ENCODE measurements at places on chromosomes 4 and X. TPM values are rescaled to one million over a fixed set of nuclear protein-coding genes. Genes with fewer than 3 reads are reported as not detected.
A peak's percentile ranks its signal among the peaks of the same experiment; 100 is the strongest.

DNA sequence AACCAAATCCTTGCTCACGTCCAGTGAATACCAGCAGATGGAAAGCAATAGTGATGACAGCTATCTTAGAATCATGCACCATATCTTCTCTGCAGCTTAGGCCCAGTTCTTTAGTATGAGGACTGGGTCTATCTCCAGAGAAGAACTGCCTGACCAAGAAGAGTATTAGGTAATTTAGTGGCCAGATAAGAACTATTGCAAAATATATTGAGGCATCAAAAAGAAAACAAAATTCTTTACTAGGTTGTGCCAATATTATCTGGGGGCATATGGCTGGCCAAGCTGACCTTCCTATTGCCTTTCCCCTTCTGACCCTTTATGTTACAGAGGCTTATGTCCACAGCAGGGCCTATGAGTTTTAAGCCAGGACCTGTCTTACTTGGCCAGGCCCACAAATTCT lies 91.2 kb downstream of the RLIM start:
- no peaks in the 10 kb centered on the region for H3K27me3 ChIP-seq
- H3K4me1 ChIP-seq = peaks cover 5% of the 10 kb centered on the region

DNA sequence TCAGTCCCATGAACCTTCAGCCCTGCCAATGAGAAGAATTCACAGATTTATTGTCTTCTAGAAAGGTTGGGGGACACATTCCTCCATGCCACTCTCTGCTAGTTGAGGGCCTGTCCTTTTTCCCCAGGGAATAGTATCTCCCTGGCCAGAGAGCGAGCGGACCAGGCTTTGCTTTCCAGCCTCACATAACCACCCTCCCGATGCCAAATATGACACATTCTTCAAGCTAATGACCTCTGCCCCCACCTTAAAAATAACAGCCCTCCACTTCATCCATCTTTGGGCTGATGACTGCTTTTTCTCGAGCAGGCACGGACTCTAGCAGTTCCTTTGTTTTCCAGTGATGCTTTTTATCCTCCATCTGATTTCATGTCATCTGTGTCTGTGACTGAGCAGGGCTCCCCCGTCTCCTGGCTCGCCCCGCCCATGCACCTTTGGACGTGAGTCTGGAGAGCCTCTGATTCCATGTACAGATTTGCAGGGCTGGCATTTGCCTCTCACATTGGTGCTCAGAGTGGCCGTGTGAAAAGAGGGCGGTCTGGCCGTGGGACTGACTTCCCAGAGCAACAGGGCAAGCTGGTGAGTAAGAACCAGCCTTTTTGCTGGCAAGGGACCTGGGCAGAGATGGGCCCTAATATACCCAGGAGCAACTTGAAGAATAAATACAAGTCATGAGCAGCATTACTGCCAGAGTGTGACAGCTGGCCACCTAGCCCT lies 279.8 kb downstream of the BCOR start:
- peaks cover 7% of the 10 kb centered on the region for H3K4me1 ChIP-seq
- peaks cover 3% of the 10 kb centered on the region for H3K27me3 ChIP-seq
- no peaks in the 10 kb centered on the region for H3K36me3 ChIP-seq
- H3K4me3 ChIP-seq = no peak overlapping the region
- no peak for DNase-seq

GRCh38 chrX:150313514-150313913 lies 49.6 kb upstream of the MAMLD1 start:
- H3K27me3 ChIP-seq = no peaks in the 10 kb centered on the region
- H3K36me3 ChIP-seq = no peaks in the 10 kb centered on the region
- H3K4me3 ChIP-seq = no peak overlapping the region
- no peaks in the 10 kb centered on the region for H3K4me1 ChIP-seq
- no peak overlapping the region for H3K27ac ChIP-seq

DNA sequence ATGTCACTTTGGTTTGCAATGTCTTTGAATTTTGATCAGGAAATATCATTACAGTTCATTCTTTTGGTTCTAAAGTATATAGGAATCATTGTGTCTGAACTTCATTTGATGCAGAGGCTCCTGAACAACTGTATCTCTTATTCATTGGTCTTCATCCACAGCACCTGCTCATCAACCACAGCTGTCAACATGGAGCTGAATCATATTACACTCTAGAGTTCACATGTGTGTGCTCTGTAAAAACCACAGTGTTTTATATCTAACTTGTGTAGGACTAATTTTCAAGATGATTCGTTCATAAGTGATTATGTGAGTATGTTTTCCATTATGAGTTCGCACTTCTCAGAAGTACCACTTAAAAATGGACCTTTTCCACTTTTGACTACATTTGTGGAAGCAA lies 643.3 kb upstream of the FAM241A start:
- H3K36me3 ChIP-seq = no peaks in the 10 kb centered on the region
- H3K27me3 ChIP-seq = no peaks in the 10 kb centered on the region
- no peak overlapping the region for H3K27ac ChIP-seq
- no peaks in the 10 kb centered on the region for H3K4me1 ChIP-seq

- H3K27ac ChIP-seq = no peak overlapping the region
- no peaks in the 10 kb centered on the region for H3K27me3 ChIP-seq
- no peak for DNase-seq
- H3K4me1 ChIP-seq = peaks cover 8% of the 10 kb centered on the region
- H3K36me3 ChIP-seq = no peaks in the 10 kb centered on the region
Observed at GRCh38 chr4:181525634-181526033, 717.6 kb upstream of the TENM3 start.

The SASH3 gene
- total RNA-seq = 12.0 TPM

DNA sequence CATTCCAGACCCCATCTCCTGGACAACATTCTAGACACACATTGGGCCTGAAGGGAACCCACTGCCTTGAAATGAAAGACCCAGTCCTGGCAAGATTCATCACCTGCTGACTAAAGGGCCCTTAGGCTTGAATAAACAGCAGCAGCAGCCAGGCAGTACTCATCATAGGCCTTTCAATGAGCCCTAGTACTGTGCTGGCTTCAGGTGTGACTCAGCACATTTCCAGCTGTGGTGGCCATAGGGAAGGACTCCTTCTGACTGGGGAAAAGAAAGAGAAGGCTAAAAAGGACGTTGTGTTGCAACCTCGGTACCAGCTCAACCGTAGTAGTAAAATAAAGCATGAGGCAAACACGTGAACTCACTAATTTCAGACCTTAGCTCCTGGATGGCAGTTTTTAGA lies 344.0 kb downstream of the ACTRT1 start:
- H3K4me3 ChIP-seq = no peak overlapping the region
- no peak overlapping the region for H3K27ac ChIP-seq
- peak; percentile 0 for DNase-seq

The PAGE5 gene
- total RNA-seq = not detected

- H3K27me3 ChIP-seq = no peaks in the 10 kb centered on the region
- peaks cover 6% of the 10 kb centered on the region for H3K36me3 ChIP-seq
- H3K4me3 ChIP-seq = no peak overlapping the region
- no peak overlapping the region for H3K27ac ChIP-seq
- DNase-seq = no peak
Observed at GRCh38 chr4:16248605-16249004, 22.3 kb upstream of the TAPT1 start.

The GLUD2 gene
- 2.6 TPM for total RNA-seq

DNA sequence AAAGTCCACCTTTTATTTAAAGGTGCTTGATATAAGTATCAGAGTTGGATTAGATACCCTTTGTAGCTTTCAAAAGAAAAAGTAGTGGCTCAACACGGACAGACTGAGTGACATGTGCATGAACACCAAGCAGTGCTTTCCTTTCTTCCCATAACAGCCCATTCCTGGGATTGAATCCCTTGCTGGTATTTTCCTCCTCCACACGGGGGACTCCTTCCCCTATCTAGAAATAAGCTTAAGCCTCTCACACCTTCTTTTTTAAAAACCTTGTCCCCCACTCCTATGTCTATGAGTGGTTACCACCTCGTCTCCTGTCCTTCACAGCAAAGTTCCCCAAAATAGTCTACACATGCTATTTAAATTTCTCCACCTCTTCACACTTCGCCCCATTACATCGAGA lies 5.1 kb downstream of the AP1S2 start:
- no peak overlapping the region for H3K4me3 ChIP-seq
- H3K4me1 ChIP-seq = no peaks in the 10 kb centered on the region
- H3K36me3 ChIP-seq = no peaks in the 10 kb centered on the region
- no peak overlapping the region for H3K27ac ChIP-seq

The RAP1GDS1 gene
- total RNA-seq = 41.6 TPM

DNA sequence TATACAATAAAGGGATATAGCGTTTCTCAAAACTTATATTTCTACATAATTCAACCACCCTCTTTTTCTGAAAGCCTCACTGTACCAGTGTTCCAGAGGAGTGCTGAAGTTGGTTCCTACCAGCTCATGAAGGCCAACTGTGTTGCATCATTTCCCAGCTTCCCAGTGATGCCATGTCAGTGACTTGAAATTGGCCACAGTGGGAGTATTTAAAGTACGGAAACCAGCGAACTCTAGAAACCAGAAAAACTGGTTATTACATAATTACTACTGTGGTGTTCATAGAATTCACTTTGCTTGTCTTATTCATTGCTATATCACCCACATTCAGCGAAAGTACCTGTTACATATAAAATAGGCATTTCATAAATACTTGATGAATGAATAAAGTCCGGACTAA lies 135.4 kb downstream of the GC start:
- DNase-seq = peak; percentile 6
- no peak overlapping the region for H3K27ac ChIP-seq
- no peaks in the 10 kb centered on the region for H3K36me3 ChIP-seq
- no peaks in the 10 kb centered on the region for H3K27me3 ChIP-seq
- no peak overlapping the region for H3K4me3 ChIP-seq

The HAUS7 gene
- total RNA-seq = 11.3 TPM

DNA sequence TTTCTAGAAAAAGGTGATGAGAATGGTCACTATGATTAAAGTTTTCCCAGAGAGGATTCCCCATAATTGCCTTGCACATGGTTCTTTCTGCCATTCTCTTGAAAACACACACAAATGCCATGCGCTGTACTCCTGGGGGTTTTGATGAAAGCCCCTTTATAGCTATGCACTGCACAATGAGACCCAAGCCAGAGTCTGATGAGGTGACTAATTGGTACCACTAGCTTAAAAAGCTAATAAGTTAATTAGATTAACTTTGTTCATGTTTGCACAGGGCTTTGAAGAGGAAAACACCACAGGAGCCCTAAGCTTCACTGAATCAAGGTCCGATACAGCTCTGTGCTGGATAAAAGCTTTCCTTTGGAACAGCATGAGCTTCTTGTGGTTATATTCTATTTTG lies 132.2 kb downstream of the NKX6-1 start:
- H3K27me3 ChIP-seq = no peaks in the 10 kb centered on the region
- H3K36me3 ChIP-seq = no peaks in the 10 kb centered on the region

GRCh38 chr4:18698119-18698883 lies 676.7 kb upstream of the LCORL start:
- no peak overlapping the region for H3K4me3 ChIP-seq
- no peak overlapping the region for H3K27ac ChIP-seq
- H3K36me3 ChIP-seq = no peaks in the 10 kb centered on the region
- no peaks in the 10 kb centered on the region for H3K27me3 ChIP-seq
- no peaks in the 10 kb centered on the region for H3K4me1 ChIP-seq
- no peak for DNase-seq

The ZNF157 gene
- 0.63 TPM for total RNA-seq

The DMP1 gene
- total RNA-seq = not detected

DNA sequence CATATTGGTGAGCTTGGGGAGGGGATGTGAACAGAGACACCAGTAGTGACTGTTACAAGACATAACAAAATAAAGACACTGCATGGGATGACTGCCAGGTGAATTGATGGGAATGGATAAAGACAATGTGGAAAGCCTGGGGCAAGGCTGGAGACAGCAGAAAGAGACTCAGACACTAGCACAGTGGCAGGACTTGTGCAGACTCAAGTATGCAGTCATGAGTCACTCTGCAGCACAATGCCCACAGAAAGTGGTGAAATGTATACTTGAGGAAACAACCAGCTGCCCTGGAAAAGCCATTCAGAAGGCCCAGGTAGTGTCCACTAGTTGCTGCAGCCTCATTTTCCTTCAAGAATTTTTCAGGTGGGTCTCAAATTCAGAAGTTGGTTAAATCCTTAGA lies 452.3 kb downstream of the MID1IP1 start:
- H3K27me3 ChIP-seq = peaks cover 5% of the 10 kb centered on the region
- no peaks in the 10 kb centered on the region for H3K36me3 ChIP-seq
- no peak for DNase-seq

- peak; percentile 57 for DNase-seq
- H3K27me3 ChIP-seq = no peaks in the 10 kb centered on the region
- H3K36me3 ChIP-seq = no peaks in the 10 kb centered on the region
- H3K4me3 ChIP-seq = no peak overlapping the region
Observed at GRCh38 chr4:40514497-40514951, 115.1 kb downstream of the RBM47 start.

GRCh38 chr4:39631700-39632079 lies 7.0 kb downstream of the SMIM14 start:
- DNase-seq = no peak
- no peak overlapping the region for H3K27ac ChIP-seq
- H3K27me3 ChIP-seq = no peaks in the 10 kb centered on the region
- H3K36me3 ChIP-seq = peaks cover 4% of the 10 kb centered on the region
- peaks cover 7% of the 10 kb centered on the region for H3K4me1 ChIP-seq
- H3K4me3 ChIP-seq = no peak overlapping the region

The TLR1 gene
- 26.6 TPM for total RNA-seq

GRCh38 chrX:2694914-2695267 lies 3.8 kb downstream of the CD99 start:
- peaks cover 16% of the 10 kb centered on the region for H3K4me1 ChIP-seq
- DNase-seq = no peak
- H3K4me3 ChIP-seq = no peak overlapping the region
- no peaks in the 10 kb centered on the region for H3K27me3 ChIP-seq

The IL2 gene
- not detected for total RNA-seq

The STAG2 gene
- total RNA-seq = 181 TPM

The CD38 gene
- total RNA-seq = 8.6 TPM

DNA sequence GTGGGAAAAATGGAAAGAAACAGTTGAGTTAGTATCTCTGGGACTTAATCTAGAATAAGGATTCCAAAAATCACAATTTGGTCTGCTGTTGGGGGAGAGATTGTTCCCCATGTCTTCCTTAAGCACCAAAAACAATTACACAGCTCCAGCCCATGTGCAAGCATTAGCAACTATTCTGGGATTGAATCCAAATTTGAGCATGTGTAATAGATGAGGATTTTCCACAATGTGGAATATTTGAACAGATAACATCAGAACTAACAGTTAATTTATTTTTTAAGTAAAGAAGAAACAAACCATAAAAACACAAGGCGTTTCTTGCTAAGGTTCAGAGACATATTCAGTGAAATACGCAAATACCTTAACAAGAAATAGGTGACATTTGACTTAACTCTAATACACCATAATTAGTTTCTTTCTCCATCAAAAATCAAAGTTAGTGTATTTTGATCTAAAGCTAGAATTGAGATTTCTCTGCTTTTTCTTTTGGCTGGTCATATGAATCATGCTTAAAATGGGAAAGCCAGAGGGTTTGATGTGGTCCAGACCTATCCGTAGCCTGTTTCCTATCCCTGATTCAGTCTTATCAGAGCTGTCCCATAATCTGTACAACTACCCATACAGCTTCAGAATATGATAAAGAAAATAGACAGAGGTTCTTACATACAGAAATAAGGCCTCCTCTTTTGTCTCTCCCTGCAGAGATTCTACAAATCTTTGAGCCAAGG lies 413.4 kb downstream of the PACRGL start:
- H3K4me3 ChIP-seq = no peak overlapping the region
- H3K4me1 ChIP-seq = no peaks in the 10 kb centered on the region
- H3K36me3 ChIP-seq = no peaks in the 10 kb centered on the region
- no peaks in the 10 kb centered on the region for H3K27me3 ChIP-seq

GRCh38 chrX:101208152-101208905 lies 11.3 kb upstream of the DRP2 start:
- no peaks in the 10 kb centered on the region for H3K36me3 ChIP-seq
- no peaks in the 10 kb centered on the region for H3K4me1 ChIP-seq
- H3K4me3 ChIP-seq = no peak overlapping the region
- no peak overlapping the region for H3K27ac ChIP-seq
- no peaks in the 10 kb centered on the region for H3K27me3 ChIP-seq

All from lung (tissue), 17 donors.